ENCODE measurements at places on chromosomes 12 and 14.

- DNase-seq = no peak
Measured at GRCh38 chr12:66405395-66405794, 103.1 kb downstream of the HELB start.

- DNase-seq = no peak
Measured at GRCh38 chr14:95309261-95310051, 10.3 kb downstream of the CLMN start.

- DNase-seq = no peak
Measured at GRCh38 chr12:49091836-49092085, 2.8 kb downstream of the DHH start.

DNA sequence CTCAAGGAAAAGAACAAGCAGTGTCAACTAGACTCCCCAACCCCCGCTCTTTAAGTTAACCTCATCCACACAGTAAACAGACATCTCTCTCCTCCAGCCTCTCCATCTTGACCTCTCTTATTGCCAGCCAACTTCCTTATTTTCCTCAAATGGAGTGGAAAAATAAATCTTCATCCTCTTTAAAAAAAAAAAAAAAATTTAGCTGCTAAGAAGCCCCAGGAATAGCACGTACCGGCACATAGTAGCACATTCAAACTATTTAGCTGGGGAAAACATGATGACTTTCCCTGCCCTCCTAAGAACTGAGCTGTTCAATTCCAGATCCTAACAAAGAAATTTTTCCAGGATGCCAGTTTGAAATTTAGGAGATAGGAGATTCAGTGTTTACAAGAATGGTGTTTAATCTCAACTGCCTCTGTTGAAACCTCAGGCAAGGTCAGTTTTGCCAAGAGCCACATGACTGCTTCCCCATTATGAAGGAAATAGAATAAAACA, 90.8 kb downstream of the EPS8 start:
- no peak for DNase-seq

- DNase-seq = no peak
Measured at GRCh38 chr12:29702972-29703371, 80.8 kb downstream of the TMTC1 start.

- DNase-seq = no peak
Measured at GRCh38 chr12:26821212-26821701, 11.7 kb downstream of the ITPR2 start.

DNA sequence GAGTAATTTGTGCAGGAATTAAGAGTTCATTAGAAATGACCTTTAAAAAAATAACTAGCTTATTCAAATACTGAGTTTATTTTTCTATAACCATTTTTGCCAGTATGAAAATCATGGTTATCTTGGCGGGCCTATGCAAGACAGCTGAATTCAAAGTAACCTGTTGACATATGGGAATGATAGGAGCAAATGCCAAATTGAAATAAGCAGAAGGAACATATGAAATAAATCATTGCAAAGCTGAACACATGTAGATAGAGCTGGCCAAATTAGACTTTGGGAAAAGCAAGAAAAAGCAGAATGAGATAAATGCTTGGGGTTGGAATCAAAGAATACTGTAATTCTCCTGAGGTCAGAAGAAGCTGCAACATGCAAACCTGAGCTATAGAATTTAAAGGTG, 372.5 kb downstream of the ADAMTS20 start:
- no peak for DNase-seq

DNA sequence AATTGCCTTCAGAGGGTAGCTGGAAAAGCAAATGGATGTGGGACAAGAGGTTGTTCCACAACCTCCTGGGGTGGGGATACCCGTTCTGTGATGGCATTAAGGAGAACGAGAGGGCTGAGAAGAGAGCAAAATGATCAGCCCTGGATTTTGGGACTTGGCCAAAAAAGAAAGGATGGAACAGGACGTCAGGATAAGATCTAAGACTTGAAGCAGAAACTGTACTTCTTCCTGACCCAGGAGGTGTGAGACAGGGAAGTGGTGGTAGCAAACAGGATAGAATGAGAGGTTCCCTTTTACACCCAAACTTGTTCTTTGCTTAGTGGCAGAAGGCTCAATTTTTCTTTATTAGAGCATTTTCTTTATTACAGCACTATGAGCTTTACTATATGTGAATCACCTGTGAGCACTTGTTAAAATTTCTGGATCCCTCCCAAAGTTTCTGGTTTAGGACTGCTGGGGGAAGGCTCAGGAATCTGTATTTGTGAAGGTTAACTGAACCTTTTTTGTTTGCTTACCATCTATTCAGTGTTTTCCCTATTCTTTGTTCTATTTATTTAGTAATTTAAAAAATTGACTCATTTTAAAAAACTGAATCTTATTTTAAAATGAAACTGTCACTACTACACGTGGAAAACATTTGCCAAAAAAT, 59.2 kb downstream of the ERC1 start:
- DNase-seq = no peak

DNA sequence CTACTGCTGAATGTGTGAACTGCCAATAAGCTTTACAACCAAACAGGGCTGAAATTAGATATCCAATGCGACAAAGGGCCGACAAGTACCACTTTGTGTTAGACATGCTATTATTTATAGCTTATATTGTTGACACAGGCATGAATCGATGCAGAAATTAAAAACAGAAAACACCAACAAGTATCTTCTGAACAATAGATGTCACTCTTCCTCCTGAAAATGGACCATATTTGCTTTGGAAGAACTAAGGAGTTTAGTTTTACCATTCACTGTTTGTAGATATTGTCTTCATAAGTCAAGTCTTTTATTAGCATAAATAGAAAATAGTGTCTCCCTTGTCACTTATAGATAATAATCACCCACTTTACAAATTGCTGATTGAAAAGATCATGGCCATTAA, 86.5 kb downstream of the LRIG3 start:
- no peak for DNase-seq

DNA sequence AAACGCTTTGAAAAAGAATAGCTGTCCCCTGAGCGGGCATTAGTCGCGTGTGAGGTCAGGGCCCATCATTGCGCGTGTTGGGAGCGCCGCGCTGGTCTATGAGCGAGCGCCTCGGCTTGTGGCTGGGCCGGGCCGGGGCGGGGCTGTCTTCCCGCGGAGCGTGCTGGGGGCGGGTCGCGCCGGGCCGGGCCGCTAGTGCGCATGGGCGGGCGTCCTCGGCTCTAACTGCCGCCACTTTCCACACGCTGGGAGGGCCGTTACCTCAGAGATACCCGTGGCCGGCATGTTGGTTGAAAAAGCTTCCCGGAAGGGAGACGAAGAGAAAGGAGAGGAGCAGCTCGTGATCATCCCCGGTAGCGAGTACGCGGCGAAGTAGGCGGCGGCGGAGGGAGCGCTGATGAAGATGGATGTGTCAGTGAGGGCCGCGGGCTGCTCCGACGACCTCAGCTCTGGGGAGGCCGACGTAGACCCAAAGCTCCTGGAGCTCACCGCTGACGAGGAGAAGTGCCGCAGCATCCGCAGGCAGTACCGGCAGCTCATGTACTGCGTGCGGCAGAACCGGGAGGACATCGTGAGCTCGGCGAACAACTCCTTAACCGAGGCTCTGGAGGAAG, at the start of gene EID3:
TSS of gene EID3 (plus strand) at position 202 of the 614 bp plus-strand sequence. CDS start at position 398, 196 bp downstream.
- DNase-seq = peak; percentile 63

DNA sequence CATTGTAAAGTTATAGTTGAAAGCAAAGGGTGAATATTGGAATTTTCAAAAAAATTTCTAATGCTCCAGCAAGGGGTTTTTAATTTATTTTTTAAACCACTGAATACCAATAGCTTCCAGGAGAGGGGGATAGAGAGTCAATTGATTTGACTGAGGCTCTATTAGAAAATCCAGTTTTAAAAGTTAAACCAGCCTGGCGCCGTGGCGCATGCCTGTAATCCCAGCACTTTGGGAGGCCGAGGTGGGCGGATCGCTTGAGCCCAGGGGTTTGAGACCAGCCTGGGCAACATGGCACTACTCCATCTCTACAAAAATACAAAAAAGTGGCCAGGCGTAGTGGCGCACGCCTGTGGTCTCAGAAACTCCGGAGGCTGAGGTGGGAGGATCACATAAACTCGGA, 150.1 kb downstream of the SLC38A4 start:
- no peak for DNase-seq

DNA sequence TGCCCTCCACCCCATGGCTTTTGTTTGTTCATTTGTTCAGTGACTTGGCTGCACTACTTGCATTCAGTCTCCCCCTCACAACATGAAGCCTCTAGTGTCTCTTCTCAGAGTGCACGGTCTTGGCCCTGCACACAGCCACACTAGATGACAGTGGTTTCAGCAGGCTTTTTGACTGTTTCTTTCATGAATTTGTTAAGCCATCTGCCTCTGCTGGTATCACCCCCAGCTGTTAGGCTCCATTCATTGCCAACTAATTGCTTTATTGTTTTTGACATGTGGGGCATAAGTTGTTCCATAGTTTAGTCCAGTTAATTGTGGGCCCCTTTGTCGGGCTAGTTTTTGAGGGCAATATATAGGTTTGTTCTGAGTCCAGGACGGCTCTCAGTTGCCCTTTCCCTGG, 18.8 kb downstream of the OS9 start:
- no peak for DNase-seq
